ENCODE measurements at places on chromosomes 13 and 19.
A peak's percentile ranks its signal among the peaks of the same experiment; 100 is the strongest.

- no peak for DNase-seq
Observed at GRCh38 chr13:46307554-46307953, 79.5 kb downstream of the RUBCNL start.

DNA sequence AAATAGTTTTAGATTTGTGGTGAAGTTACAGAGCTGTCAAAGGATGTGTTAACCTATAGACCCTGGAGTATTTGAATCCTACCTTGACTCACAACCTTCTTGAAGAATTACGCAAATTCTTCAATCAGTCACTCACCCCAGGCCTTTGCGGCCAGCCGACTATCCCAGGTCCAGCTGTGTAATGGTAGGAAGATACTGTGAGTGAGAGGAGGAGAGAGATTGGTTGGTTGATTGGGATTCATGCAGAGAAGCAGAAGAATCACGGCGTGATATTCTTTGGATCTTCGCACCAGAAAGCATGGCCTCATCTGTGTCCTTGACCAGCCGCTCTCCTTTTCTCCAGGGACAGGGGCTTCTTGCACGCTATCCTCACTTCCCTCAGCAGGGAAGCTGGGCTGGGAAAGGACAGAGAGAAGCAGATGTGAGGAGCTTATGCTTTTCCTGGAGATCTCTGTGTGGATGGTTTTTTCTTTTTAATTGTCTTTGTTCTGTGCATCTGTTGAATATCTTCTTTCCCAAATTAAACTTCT lies 249.1 kb downstream of the GGACT start:
- DNase-seq, result no peak

DNA sequence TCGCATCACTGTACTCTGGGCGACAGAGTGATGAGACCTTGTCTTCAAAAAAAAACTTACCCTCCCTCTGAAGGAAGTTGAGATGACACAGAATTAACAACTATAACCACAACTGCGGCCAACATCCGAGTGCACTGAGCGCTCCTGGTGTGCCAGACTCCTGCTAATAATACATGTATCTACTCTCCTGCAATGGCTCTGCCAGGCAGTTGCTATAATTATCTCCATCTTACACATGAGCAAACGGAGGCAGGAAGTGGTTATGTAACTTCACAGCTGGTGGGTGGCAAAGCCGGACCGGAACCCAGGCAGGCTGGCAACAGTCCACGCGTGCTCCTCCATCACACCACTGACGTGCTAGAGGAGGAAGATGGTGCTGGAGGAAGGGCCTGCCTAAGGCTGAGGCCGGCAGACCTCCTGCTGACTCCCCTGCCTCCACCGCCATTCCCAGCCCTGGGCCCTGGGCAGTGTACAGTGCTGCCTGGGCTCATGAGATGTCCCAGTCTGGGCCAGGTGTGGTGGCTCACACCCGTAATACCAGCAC lies 12.6 kb downstream of the XRCC1 start:
- peak; percentile 91 for DNase-seq

GRCh38 chr19:55216461-55217198 lies 7.3 kb upstream of the PTPRH start:
- peak; percentile 25 for DNase-seq

- no peak for DNase-seq
Observed at GRCh38 chr13:37443538-37443937, 155.0 kb downstream of the POSTN start.

- no peak for DNase-seq
Observed at GRCh38 chr19:30090963-30091362, 148.9 kb downstream of the URI1 start.

- DNase-seq, result no peak
Observed at GRCh38 chr13:73708393-73708985, 425.7 kb downstream of the KLF12 start.

- DNase-seq, result no peak
Observed at GRCh38 chr13:70755456-70755855, 647.2 kb upstream of the KLHL1 start.

DNA sequence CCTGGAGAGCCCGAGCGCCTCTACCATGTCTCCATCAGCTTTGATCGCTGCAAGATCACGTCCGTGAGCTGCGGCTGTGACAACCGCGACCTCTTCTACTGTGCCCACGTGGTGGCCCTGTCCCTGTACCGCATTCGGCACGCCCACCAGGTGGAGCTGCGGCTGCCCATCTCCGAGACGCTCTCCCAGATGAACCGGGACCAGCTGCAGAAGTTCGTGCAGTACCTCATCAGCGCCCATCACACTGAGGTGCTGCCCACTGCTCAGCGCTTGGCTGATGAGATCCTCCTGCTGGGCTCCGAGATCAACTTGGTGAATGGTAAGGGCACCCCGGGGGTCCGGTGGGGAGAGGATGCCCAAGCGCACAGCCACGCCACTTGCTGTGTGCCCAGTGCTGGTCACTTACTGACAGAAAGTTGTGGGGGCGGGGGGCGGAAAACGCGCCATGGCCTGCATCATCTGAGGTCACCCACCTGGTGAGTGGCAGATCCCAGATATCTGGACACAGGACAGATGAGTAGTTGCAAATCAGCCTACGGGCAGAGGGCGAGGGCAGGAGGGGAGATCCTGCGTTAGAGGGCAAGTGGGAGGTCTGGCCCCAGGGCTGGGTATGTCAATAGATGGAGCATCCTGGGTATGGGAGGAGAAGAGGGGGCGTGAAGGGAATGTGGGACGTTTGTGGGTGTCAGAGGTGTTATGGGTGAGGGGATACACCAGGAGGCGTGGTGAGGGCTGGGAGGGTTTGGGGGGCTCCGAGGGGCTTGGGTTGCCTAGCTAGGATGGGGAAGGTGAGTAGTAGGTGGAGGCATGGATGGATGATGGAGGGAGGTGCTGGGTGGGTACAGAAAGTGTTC lies 9.8 kb downstream of the ZSWIM4 start:
- DNase-seq, result no peak

DNA sequence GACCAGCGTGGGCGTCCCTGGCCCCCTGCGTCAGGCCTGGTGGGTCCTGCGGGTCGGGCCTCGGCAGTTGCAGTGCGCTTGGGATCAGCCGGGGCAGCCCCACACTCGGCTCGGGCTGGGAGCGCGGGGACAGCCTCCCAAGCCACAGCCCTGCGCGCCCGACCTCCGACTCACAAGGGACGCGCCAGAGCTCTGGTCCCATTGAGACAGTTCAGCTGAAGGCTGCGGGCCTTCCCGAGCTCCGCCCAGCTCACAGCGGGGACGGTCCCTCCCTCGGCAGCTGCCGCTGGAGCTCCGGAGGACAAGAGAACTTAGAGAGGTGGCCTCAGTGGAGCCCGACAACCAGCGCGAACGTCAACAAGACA lies 45.7 kb upstream of the ZNF730 start:
- DNase-seq, result peak; percentile 65

DNA sequence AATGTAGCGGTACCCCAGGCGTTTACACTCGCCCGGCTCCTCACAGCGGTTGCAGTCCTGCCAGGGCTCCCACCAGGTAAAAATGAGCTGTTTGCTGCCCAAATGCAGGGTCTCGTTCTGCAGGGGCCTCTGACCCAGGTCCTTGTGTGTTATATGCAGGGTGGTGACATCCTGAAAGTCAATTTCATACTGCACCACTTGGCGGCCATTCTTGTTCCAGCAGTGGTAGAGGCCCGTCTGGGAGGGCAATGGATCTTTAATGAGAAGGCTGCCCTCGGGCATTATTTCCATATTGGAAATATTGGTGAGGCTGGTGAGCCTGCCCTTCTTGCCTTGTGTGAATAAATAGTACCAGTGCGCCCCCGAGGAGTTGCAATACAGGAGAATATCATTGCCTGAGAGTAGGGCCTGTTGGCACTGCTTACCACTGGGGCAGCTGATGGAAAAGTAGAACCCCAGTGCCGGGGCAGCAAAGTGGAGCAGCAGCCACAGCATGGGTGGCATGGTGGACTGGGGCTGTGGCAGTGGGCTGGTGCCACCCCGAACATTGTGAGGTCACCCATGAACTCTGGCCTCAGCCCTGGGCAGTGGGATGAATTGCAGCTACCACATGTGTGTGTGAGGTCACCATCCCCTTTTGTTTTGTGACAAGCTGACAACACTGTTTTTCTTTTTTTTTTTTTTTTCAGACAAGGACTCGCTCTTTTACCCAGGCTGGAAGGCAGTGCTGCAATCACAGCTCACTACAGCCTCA lies at the start of gene FAM187B:
Gene FAM187B, minus strand, starts transcription at position 563 of the 754 bp plus-strand sequence. Its CDS starts 59 bp downstream, at position 504.
- no peak for DNase-seq

GRCh38 chr13:25857830-25858229 lies 194.0 kb downstream of the SHISA2 start:
- no peak for DNase-seq

DNA sequence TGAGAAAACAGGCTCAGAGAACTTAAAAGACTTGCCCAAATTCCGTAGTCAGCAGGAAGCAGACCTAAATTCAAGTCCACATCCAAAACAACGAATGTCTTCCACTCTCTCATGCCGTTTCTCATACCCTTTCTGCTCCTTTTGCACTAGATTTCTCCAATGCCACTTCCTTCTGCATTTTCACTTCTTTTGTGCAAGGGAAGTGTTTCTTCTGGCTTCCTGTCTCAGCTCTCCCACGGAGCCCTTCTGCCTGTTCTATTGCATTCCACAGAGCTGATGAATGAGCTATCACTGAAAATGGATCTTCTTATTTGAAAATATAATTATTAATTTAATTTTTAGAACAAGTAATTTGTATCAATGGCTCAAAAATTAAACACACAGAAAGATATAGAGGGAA lies 56.1 kb upstream of the STK24 start:
- no peak for DNase-seq

DNA sequence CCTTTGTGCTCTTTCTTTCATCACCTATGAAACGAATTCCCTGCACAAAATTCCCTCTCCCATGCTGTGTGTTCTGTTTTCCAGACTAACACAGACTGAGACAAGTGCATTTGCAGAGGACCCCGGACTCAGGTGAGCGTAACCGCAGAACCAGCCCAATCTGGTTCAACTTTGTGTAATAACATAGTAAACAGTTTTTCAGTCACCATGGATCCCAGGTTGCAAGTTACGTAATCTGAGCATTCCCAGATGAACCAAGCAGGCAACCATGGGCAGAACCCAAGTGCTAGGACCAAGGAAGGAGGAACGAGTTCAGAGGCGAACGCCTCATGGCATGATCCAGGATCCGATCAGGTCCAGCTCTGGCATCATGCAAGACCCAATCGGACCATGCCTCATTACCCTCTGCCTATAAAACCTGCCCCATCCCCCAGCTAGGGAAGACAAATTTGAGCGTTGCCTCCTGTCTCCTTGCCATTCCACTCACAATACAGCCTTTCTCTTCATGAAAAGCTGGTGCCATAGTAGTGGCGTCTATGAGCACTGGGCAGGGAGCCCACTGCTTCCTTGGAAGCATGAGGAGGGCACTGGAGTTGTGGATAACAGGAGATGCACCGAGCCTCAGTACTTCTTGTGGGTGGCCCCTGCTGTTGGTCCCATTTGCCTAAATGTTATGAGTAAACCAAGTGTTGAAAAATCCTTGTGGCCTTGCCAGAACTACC lies 107.6 kb downstream of the ABCC4 start:
- no peak for DNase-seq

DNA sequence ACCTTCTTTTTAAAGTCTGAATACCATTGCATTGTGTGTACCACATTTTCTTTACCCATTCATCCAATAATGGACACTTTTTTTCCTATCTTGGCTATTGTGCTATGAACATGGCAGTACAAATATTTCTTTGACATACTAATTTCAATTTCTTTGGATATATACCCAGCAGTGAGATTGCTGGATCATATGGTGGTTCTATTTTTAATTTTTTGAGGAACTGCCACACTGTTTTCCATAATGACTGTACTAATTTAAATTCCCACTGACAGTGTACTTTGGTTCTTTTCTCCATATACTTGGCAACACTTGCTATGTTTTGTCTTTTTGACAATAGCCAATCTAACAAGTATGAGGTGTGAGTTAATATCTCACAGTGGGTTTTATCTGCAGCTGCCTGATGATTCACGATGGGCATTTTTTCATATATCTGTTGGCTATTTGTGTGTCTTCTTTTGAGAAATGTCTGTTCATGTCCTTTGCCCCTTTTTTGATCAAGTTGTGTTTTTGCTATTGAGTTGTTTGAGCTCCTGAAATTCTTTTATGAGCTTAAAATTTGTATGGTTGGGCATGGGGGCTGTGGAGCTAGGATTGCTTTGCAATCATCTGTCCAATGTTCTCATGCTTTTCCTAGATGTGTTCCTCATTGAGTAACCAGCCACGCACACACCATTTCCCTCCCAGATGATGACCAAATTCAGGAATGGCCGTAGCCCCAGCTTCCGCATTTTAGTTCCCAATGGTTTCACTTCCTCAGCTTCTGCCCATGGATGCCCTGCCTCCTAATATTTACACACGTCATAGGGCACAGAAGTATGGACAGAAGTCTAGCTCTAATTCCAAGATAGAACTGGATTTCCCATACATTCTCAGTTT lies 380.0 kb upstream of the SGCG start:
- DNase-seq, result peak; percentile 21

GRCh38 chr13:101499406-101499805 lies 46.9 kb downstream of the ITGBL1 start:
- no peak for DNase-seq

- no peak for DNase-seq
Observed at GRCh38 chr13:111472559-111473460, 152.4 kb downstream of the TEX29 start.

- DNase-seq, result no peak
Observed at GRCh38 chr13:98998831-98999638, 21.2 kb upstream of the DOCK9 start.

GRCh38 chr13:98979012-98979660 lies 1.3 kb upstream of the DOCK9 start:
- no peak for DNase-seq

DNA sequence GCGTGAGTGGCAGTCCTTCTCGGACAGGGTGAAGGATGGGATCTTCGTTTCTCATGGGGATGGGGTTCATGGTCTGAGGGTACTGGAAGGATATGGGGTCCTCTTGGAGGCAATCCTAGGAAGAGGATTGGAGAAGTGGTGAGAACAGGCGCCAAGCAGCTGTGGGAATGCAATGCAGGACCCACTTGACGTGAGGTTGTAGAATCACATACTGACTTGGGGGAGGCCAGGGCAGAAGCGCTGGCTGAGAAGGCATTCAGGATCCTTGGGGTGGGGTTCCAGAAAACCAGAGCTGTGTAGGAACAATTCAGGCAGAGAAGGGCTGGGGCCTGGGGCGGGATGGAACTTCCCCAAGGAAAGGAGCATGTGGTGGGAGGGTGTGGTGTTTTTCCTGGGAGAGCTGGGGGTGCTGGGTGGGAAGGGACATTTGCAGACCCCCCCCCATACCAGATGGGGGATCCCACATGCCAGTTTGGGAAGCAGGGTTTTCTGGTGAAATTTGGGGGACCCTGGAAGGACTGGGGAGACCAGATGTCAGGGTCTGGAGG lies 852 bp downstream of the KLK1 start:
- no peak for DNase-seq

- DNase-seq, result no peak
Observed at GRCh38 chr13:50645092-50645491, 198.4 kb downstream of the DLEU7 start.
